ENCODE measurements at places on chromosomes 2 and 18.

DNA sequence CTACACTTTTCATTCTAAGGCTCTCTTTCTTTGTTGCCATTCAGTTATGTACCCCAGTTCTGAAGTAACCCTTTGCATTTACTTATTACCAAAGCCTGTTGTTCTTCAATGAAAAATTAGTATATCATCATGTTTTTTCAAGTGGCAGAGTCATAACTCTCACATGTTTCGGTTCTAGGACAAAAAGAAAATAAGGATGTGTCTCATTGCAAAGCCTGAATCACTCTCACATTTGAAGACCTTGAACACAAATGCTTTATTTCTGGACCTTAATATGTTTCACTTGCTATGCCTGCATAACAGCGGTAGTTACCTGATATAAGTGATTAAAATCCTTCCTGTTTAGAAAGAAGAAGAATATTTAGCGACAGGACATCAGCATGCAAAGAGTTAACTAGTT is 49.1 kb downstream of the ZEB2 start:
- DNase-seq = no peak

GRCh38 chr2:60385648-60386047 is 167.8 kb downstream of the BCL11A start:
- no peak for DNase-seq

DNA sequence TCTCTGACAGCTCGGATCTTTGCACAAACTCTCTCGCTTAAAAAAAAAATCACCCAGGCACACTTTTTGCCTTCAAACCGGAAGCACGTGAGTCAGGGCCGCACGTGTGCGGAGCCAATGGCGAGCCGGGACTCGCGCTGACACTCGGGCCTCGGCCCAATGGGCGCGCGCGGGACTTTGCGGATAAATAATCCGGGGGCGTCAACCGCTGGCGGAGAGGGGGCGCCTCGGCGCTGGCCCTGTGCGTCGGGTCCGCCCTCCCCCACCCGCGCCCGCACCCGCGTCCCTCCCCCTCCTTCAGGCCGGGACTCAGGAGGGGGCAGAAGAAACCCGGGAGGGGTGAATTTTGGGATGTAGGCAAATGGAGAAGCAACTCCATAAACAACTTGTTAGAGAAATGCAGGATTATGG is 319 bp upstream of the EN1 start:
- peak; percentile 35 for DNase-seq

GRCh38 chr18:2857491-2858131 is 10.8 kb downstream of the EMILIN2 start:
- no peak for DNase-seq

GRCh38 chr2:167487728-167488127 is 599.4 kb downstream of the XIRP2 start:
- no peak for DNase-seq

GRCh38 chr2:68214381-68214780 is 38.0 kb downstream of the PPP3R1 start:
- no peak for DNase-seq

GRCh38 chr18:63043516-63043915 is 276.1 kb downstream of the BCL2 start:
- no peak for DNase-seq

DNA sequence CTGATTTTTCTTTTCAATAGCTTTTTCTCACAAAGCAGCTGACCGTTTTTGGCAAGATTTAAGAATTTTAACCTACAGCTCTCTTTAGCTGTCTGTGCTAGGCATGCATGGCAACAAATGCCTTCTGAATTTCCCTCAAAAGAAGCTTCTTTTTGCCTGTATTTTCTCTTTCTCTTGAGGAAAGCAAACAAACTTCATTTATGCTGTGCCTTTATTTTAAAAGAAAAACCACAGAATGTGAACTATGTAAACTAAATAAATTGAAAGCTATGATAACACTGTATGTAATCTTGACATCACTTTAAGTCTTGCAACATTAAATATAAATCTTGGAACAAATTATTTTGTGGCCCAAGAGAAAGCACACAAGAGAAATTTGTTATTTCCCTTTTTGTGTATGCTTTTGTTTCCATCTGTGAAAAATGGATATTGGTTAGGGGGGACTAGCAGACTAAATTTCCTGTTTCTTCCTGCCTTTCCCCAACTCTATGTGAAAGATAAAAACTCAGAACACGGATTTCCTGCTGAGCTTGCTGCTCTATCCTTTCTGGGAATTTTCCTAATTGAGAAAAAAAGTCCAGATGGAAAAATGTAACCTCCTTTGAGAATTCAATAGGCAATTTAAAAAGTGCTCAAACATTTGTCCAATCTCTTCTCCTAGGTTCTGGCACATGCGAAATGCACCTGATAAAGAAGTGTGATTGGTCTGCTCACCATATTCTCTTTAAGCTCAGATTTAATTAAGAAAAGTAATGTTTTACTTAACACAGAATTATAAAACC is 20.9 kb upstream of the TFPI start:
- no peak for DNase-seq

DNA sequence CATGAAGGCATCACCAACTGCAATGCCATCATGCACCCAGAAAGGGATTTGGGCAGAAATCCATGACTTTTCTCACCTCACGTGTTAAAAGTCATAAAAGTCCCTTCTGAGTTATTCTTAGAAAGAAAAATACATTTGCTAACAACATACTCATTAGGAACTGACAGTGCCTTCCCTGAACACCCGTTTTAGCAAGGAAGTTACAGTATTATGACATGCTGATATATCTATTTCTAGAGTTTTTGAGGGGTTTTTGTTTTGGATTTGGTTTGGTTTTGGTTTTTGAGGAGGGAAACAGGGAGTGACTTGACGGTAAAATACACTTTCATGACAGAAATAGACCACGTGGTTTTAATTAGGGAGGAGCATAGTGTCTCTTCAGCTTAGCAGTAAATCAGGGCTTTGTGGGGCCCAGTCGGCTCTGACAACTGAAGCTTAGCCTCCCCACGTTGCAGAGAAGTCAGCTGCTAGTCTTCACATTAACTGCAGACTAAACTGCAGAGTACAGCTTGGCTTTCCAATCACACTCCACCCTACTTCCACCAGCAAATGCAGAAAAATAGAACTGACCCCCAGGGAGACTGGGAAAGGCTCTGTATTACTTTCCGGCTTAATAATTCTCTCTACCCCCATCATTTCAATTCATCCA is 141.4 kb downstream of the FAM124B start:
- DNase-seq = no peak

GRCh38 chr2:188042412-188042811 is 249.3 kb upstream of the GULP1 start:
- DNase-seq = no peak

GRCh38 chr2:160087854-160088745 is 25.7 kb upstream of the PLA2R1 start:
- DNase-seq = no peak

DNA sequence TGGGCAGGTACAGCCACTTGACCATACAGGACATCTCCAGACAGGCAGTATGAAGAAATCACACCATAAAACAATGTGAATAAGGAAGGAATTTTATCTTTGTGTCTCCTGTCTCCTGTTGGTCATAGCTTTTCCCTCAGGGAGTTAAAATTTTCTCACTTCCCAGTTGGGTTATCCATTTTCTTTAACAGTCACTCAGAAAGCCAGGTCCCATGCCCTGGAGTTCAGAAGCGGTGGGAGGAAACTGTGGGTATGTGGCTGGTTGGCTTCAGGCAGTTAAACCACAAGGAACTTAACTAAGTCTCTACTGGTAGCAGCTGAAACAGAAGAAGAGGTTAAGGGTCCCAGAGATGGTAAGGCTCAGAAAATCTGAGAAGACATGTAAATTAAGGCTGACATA is 6.5 kb upstream of the SMAD2 start:
- no peak for DNase-seq

GRCh38 chr2:105786231-105787230 is 41.8 kb downstream of the NCK2 start:
- DNase-seq = no peak

DNA sequence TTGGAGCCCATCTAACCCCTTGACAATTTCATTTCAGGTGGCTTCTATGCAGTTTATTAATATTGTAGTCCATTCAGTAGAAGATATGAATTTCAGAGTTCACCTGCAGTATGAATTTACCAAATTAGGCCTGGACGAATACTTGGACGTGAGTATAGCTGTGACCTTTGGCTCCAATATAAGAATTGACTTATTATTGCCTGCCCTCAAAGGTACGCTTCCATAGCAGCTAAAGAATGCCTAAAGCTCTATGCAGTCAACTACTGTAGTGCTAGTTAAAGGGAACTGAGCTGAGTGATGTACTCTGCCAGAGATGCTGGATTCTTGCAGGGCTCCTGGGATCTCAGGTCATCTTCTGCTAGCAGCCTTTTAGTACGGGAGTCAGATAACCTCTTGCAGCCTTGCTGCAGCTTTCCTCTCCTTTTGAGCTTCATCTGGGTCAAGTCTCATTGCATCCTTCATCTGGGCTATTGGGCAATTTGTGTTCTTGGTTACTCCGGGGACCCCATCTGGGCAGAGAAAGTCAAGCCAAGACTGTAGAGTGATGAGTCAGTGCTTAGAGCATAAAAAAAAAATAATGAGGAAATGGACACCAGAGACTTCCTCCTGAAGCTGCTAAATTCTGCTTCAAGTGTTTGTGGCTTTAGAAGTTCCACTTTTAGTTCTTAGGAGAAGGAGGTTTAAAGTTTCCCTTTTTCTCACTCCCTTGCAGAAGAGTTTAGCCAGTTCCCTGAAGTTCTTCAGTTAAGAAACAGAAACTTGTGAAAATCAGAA is 105.6 kb downstream of the PRPF40A start:
- no peak for DNase-seq

GRCh38 chr18:5073026-5073944 is 123.8 kb downstream of the AKAIN1 start:
- no peak for DNase-seq

DNA sequence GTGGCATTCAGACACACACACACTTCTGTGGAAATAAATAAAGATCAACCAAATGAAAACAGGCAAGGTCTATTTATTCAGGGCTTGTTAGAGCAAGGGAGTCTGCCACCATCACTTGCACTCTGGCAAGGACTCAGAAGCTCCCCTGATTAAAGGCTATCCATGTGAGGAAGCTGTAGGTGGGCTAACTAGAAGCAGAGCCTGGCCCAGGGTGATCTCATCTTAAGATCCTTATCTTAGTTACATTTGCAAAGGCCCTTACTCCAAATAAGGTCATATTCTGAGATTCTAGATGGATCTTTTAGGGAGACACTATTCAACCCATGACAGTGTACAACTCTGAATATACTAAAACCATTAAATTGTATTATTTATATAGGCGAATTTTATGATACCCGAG is 190.0 kb upstream of the SRD5A2 start:
- no peak for DNase-seq

GRCh38 chr2:202577250-202578183 is 57.3 kb upstream of the FAM117B start:
- DNase-seq = no peak

DNA sequence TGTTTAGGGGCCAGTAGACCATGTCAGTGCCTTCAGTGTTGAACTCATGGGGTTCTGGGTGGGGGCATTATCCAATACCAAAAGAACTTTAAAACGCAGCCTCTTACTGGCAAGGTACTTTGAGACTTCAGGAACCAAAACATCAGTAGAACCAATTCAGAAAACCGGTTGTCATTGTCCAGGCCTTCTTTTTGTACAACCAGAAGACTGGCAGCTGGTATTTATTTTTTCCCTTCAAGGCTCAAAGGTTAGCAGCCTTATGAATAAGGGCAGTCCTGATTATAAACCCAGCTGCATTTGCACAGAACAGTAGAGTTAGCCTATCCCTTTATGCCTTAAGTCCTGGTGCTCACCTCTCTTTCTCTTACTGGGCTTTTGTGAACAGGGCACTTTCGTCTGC is 113.8 kb upstream of the EML6 start:
- no peak for DNase-seq

DNA sequence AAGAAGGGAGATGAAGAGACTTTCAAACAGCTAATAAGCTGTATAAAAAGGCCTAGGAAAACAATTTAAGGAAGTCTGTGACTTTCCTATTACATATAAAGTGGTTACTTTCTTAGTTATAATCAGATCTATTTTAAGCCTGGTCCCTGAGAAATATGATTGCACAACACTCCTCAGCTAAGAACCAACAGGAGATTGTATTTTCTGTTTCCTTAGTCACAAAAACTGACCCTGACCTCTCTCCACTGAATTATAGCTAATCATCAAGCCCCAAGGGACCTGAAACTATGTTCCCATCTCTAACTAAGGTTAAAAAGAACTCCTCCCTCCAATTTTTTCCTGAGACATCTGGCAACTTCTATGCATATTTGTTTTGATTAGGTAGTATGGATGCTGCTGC is 106.9 kb downstream of the ROCK1 start:
- no peak for DNase-seq
